ENCODE measurements at places on chromosomes 3 and 15.
A peak's percentile ranks its signal among the peaks of the same experiment; 100 is the strongest.

- no peak for DNase-seq
These were observed 85.7 kb downstream of the VGLL4 start for GRCh38 chr3:11558002-11558401.

DNA sequence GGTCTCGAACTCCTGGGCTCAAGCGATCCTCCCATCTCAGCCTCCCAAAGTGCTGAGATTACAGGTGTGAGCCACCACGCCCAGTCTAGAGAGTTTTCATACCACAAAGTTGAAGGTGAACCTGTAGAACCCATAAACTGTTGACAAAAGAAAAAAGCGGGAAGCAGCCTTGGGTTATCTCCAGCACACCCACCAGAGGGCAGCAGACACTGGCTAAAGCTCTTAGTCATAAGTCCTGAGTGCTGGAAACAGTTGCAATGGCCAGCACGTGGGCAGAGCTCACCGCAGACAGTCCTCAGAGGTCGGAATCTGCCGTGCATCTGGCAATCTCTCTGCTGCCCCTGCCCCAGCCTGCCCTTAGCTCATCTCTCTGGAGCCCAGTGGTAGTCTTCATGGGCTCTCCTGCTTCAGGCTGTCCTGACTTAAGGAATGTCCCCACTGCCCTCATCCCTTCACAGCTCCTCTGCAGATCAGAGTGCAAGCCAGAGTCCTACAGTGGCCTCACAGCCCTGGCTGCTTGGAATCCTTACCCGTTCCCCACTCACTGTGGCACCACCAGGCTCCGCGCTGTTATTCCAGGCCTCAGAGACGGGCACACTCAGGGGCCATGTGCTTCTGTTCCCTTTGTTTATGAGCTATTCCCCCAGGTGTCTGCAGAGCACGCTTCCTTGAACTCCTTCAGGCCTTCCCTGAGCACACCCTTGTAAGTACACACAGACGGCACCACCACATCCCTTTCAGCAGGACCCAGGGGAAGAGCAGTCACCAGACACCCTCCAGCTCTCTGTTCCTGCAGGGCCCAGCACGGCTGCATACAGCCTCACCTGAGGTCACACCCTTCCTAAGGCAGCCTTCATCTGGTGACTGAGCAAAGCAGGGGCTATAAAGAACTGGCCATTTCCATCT, 8.8 kb upstream of the ELP6 start:
- DNase-seq: peak; percentile 50

DNA sequence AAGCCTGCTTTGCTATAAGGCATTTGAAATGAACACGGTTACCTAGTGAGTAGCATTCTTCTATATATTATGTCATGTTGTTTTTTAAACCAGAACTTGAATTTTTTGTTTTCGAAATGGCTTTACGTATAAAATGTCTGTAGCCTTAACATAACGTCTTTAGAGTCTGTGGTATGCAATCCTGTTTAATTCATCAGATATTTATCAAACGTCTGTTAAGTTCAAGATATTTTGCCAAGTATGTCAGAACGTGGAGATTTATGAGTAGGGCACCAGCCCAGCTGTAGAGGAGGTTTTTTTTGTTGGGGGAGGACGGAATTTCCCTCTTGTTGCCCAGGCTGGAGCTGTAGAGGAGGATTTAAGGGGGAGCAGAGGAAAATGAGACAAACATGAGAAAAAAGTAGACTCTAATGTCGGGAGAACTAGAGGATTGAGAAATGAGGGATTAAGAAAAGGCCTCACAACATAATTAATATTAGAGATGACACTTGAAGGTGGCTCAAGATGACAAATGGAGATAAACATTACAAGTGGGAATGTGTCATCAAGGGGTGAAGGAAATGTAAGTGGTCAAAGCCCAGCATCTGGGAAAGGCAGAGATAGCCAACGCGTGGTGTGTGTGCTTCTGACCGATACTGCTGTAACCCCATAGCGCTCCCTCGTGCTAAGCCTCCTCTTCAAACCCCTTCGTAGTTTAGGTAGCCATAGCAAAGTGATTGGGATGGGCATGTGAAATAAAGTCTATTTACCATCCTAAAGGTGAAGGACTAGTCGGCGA, 154.0 kb upstream of the GOLGA6L4 start:
- DNase-seq: no peak

DNA sequence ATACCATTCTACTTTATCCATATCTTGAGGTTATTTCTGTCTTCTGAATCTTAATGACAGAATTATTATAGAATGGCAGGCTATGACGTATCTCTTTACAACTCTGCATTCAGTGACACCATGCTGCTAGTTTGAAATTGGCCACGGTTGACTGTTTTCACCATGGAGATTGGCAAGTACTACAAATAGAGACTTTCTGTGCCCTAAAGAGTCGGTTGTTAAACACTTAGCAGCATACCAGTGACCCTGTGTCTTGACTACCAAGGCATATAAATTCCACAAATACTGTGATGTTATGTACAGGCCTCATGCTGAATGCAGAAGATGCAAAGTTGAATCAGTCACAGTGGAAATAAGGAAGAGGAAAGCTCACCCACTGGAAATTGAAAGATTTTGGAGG, 67.0 kb upstream of the CADPS start:
- DNase-seq: no peak

- DNase-seq: no peak
These were observed 258.1 kb upstream of the NECTIN3 start for GRCh38 chr3:110813541-110813940.

DNA sequence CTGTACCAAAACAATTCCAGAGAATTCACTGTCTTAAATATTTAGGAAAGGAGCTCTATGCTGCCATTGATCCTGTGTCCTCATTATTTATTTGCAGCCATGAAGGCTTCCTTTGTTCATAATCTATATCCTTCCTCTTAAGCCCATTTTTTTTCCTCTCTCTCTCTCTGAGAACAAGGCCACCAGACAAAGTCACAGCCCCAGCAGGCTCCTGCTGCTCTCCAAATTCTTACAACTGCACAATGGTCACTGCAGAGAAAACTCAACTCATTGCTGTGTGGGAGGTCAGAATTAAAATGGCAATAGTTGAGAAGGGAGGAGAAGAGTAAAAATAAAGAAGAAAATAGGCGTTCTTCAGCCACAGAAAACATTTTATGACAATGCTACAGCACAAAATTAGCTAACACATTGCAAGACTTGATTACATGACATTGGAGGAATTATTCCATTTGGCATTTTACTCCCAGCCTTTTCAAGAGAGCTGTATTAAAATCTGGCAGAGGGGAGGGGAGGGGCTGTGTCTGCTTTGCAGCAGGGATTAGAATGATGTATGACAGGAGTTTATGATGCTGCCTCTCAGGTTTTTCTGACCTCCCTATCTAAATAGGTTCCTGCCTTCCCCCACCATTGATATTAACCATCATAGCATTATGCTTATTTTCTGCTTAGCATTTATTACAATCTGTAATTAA, 399.7 kb upstream of the THBS1 start:
- DNase-seq: no peak
